ENCODE measurements at places on chromosomes 5 and 9. TPM values are rescaled to one million over a fixed set of nuclear protein-coding genes. Genes with fewer than 3 reads are reported as not detected.

Gene C9orf50
- total RNA-seq, result not detected

Gene IGIP
- total RNA-seq, result 10.1 TPM

DNA sequence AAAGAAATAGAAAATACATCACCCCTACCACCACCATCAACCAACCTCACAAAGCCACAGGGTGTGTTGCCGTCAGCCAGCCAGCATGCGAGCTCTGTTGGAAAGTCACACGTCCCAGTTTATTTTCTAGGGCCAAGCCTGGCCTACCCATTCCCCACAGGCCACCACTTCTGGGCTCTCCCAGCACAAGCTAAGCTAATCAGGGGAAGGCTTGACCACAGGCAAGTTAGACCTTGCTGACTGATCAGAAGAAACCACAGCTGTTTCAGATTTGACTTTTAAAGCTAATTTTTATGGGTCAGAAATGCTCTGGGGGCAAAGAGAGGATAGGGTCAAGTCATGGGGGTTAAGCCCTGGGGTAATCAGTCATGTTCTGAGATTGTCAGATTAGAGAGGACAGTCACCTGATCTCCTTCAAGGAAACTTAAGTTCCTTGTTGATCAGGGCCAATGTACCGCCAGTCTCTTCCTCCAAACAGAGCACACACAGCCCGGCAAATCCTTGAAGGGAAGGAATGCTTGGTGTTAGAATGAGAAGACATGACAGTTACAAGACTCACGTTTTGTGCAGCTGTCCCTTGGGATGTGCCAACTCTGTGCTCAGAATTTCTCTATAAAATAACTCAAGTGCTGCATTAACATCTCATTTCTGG, 7.6 kb downstream of the SHB start:
- no peak for DNase-seq

DNA sequence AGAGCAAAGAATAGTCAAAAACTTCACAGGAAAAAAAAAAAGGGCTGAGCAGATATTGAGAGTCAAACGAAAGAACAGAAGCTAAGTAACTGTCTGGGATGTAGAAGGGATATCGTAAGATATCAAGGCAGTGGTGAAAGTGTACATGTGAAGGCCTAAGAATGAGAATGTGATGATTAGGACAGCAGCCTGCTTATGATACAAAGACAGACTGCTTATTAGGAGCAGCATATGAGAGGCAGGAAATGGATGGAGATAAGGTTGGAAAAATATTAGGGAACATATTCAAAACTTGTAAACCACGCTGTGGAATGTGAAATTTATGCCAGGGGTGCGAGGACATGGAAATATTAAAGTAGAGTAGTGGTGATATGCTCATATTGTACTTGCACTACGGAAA, 133.1 kb upstream of the FAM174A start:
- DNase-seq, result no peak

DNA sequence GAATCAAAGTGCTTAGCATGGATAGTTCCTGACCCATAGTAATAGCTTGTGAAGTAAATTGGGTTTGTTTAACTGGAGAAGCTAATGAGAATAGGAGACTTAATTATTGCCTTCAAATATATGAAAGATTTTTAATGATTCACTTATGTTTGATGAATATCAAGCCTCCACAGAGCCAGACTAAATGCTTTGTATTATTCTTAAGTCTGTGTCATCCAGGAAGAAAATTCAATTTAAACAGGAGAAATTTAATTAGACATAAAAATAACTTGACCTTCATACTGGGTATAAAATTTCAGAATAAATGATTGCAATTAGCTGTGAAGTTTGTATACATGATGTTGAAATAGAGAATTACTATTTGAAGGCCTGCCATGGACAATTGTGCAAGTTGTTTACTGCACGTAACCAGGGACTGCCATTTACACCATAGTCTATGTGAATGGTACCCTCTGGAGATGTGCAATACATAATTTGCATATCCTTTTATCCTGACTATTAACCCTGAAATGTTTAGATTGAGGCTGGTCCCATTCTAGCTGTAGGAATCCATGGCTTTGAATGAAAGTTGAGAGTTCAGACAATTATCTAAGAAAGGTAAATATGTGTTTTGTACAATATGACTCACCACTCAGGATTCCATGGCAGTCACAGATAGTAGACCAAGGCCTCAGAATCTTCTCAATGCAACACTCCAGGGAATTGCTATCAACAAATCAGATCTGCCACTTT, 133.5 kb upstream of the IL12B start:
- DNase-seq, result no peak

- no peak for DNase-seq
Measured at GRCh38 chr5:166349046-166349445, 1942.4 kb upstream of the WWC1 start.

DNA sequence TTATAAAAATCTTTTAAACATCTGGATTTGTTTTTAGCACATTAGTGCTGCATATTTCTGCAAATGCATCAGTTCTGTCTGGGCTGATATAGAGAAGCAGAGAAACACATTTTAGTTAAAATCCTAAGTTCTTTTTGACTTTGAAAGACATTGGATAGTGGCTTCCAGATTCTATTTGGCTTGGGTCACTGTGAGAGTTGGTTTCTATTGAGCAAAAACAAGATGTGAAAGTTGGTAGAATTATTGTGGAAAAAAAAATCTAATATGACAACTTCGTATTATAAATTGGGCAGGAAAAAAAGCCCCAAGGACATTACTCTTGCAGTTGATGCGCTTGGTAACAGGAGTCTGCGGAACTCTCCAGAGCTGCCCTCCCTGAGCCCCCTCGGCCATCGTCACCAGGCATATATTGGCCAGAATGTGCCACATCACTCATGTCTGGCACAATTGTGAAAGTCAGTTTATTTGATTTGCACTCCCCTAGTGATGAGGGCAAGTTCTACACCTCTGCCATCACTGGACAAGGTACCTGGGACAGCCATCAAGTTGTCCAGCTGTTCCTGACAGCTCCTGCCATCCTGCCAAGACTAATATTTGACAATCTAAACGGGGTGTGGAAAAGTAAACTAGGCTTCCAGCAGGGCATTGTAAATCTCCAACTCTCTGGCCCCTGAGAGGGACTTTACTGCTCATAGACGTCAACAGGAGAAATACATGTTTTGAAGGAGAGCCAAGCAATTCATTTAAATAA, 334.5 kb downstream of the TENT4A start:
- no peak for DNase-seq
